ENCODE measurements at places on chromosomes 4 and X. TPM values are rescaled to one million over a fixed set of nuclear protein-coding genes. Genes with fewer than 3 reads are reported as not detected.

DNA sequence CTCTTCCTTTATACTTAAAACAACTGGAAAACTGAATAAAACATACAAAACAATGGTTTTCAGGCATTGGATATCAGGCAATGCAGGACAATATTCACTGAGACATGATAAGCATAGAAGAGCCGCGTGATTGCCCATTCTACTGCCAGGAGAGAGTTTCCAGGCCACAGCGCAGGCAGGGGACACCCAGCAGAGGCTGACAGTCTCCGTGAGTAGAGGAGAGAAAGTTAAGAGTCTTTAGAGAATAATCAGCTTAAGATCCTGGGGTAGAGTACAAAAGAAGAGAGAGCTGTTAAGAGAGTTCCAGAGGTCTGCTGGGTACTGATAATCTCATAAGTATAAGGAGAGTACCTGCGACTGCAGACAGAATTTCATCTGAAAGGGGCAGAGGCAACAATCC, 18.4 kb upstream of the FRAS1 start:
- no peak for DNase-seq

GRCh38 chr4:2127609-2128332, 68.6 kb downstream of the NAT8L start:
- no peak for DNase-seq

TSPAN5 gene
- total RNA-seq, result 13.1 TPM

FMR1NB gene
- not detected for total RNA-seq

GRCh38 chrX:38220415-38221390, at the start of gene SRPX:
Gene SRPX (minus strand): TSS chrX:38220871. CDS start chrX:38220792, 79 bp downstream.
- DNase-seq, result no peak

HDX gene
- total RNA-seq, result 0.89 TPM

TLR3 gene
- total RNA-seq, result not detected

DNA sequence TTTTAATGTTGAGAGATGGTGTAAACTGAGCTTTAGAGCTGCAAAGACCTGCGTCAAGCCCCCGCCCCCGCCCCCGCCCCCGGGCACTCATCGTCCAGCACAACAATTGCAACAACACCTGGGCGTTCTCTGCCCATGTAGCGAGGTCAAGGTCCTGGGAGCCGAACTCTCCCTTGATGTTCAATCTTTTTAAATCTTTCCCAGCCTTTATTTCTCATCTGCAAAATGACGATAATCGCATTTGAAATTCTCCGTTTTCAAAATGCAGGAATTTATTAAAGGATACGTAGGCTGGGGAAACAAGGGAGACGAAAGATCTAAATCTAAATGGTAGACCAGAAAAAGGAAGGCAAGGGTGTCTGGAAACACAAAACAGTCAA, 648 bp upstream of the MSMO1 start:
- DNase-seq, result peak; percentile 31

GUCY1A1 gene
- not detected for total RNA-seq

GRCh38 chrX:43969504-43970501, 3.4 kb downstream of the NDP start:
- DNase-seq, result no peak

DNA sequence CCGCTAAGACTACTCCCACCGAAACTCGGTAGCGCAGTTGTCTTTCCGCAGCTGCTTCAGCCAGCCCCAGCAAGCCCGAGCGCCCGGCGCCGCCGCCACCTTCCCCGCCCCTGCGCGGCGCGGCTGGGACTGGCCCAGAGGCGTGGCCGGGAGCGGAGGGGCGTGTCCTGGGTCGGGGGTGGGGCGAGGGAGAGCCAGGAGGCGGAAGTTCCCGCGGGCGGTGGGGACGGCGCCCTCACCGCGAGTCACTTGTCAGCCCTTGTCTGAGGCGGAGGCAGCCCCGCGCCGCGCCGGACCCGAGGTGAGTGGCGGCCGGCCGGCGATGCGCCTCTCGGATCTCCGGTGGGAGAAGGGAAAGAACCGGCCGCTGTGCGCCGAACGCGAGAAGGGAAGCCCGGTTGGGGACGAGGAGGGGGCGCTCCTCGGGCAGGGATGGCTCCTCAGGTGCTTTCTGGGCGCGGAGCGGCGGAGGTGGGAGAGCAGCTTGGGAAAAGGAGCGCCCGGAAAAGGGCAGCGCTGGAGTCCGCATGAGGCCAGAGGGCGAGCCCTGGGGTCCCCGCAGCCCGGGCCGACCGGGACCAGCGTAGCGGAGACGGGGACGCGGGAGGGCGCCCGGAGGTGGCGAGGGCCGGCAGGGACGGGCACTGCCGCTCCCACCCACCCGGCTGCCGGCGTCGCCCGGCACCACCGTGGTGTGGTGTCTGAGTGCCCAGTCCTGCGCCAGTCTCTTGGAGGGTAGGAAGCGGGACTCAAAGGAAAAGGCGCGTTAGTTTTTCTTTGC, at the start of gene PDLIM5:
TSS of gene PDLIM5 (plus strand) at position 248 of the 781 bp plus-strand sequence. CDS start 3,347 bp downstream, outside the sequence.
- peak; percentile 90 for DNase-seq

- DNase-seq, result no peak
Measured at GRCh38 chr4:64251781-64252180, 157.5 kb downstream of the TECRL start.

- no peak for DNase-seq
Measured at GRCh38 chr4:107989162-107989536, 540 bp upstream of the HADH start.

GRCh38 chr4:82201303-82201702, 172.5 kb downstream of the HNRNPD start:
- no peak for DNase-seq

- DNase-seq, result no peak
Measured at GRCh38 chr4:2942532-2943363, 20.5 kb downstream of the NOP14 start.

EPGN gene
- not detected for total RNA-seq

FAM47E gene
- not detected for total RNA-seq

ANKRD37 gene
- total RNA-seq, result 13.6 TPM
